ENCODE measurements at places on chromosomes 2 and 18. TPM values are rescaled to one million over a fixed set of nuclear protein-coding genes. Genes with fewer than 3 reads are reported as not detected.

ARHGAP15 gene
- total RNA-seq, result 33.9 TPM

TTN gene
- total RNA-seq, result 2,245 TPM

C1QL2 gene
- total RNA-seq, result not detected

MERTK gene
- 4.2 TPM for total RNA-seq

SH2D6 gene
- not detected for total RNA-seq

CD207 gene
- total RNA-seq, result under 0.01 TPM

FAM161A gene
- total RNA-seq, result 7.3 TPM

UNC80 gene
- 2.1 TPM for total RNA-seq

DSG4 gene
- total RNA-seq, result not detected

SFTPB gene
- not detected for total RNA-seq

MARCO gene
- total RNA-seq, result 0.52 TPM

CD302 gene
- total RNA-seq, result 9.9 TPM

STPG4 gene
- not detected for total RNA-seq

LDLRAD4 gene
- 18.3 TPM for total RNA-seq

FOXI3 gene
- not detected for total RNA-seq

HDLBP gene
- total RNA-seq, result 473 TPM

PLCL1 gene
- total RNA-seq, result 12.5 TPM

VSNL1 gene
- 2.1 TPM for total RNA-seq

TMEM214 gene
- total RNA-seq, result 23.5 TPM

CDH7 gene
- total RNA-seq, result 0.52 TPM

SPATA3 gene
- not detected for total RNA-seq

PEX13 gene
- total RNA-seq, result 24.0 TPM

UGT1A3 gene
- not detected for total RNA-seq

Measured in skeletal muscle tissue (tissue), 5 donors.